ENCODE measurements at places on chromosomes 1 and 21.

DNA sequence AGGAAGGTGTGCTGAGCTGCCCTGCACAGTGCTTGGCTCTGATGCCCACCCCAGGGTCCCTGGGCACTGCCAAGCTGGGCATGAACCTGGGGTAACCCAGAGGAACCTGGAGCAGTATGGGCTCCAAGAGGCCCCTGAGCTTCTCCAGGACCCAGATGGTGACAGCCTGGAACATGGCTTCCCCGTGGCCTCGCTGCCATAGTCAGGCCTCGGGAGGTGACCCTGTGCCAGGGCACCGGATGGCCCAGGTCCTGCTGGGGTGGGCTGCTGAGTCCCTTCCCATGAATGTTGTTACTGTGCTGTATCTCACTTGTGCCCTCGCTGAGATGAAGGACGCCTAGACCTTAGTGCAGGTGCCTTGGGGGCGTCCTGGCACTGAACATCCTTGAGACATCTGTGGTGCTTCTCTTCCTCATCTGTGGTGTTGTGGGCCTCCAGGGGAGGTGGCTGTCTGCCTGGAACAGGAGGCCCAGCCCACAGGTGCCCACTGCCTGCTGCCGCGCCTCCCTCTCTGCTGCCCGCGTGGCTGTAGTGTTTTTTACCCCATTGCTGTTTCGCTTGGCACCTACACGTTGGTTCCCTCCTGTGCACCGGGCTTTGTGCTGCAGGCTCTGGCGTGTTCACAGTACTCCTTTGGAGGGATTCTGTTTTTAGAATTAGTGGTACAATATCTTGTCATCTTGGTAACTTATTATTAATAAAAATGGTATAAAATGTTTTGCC is 160.3 kb downstream of the PCBP3 start:
- DNase-seq, result no peak

DNA sequence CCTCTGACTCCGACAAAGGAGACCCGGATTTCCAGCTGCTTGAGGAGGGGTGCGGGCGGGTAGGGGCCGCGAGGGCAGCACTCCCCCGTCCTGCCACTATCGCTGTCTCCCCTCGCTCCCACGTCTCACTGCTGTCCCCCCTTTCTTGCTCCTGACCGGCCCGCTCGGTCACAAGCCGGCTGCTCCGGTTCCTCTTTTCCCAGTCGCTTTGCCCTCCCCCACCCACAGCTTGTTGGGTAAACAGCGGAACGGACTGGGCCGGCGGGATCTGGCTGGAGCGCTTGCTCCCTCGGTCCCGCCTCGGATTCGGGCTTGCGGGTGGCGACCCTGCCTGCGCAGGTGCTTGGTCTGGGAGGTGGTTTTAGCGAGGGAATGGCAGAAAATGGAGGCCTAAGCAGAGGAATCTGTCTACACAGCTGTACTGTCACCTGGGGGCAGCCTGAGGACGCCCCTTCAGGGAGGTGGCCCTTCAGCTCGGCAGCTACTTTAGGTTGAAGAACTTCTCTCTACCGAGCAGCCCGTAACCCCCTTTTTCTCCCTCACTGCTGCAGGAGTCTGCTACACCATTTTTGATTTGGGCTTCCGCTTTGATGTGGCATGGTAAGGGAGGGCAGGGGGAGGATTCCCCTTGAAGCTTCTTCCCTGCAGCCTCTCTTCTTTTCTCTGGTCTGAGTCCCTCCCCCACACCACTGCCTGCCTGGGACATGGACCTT is 645 bp downstream of the ATP6V0B start:
- no peak for DNase-seq

- no peak for DNase-seq
These were observed 17.4 kb downstream of the PEA15 start for GRCh38 chr1:160222546-160222945.

- DNase-seq, result no peak
These were observed 107.9 kb upstream of the DYNLT5 start for GRCh38 chr1:66644331-66644730.

DNA sequence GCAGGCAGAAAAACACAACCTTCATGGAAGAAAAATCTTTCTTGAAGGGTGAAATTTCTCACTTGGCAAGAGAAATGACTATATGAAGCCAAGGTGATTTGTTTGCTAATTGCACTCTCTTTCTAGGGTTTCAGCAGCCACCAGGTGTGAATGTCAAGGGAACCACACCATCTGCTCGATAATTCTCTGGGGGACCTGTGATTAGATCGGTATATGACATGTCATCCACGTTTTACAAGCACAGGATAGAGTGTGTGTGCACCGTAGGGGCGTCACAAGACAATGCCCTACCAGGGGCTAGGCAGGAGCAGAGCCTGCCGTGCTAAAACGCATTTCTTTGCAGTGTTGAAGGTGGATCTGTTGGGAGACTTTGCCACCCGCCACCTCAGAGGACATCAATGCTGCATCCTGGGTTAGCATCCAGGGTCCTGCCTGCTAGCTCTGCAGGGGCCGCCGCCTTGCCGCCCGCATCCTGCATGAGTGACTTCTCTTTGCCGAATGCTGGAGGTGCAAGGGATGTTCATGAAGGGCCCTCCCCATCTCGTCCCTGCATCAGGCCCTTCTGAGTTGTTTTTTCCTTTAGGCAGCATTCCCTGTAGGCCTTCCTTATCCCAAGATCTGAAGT is 37.8 kb upstream of the CCSAP start:
- no peak for DNase-seq

- no peak for DNase-seq
These were observed 62.3 kb downstream of the COL18A1 start for GRCh38 chr21:45467221-45467779.

GRCh38 chr1:239744851-239745250 is 346.8 kb upstream of the FMN2 start:
- no peak for DNase-seq

DNA sequence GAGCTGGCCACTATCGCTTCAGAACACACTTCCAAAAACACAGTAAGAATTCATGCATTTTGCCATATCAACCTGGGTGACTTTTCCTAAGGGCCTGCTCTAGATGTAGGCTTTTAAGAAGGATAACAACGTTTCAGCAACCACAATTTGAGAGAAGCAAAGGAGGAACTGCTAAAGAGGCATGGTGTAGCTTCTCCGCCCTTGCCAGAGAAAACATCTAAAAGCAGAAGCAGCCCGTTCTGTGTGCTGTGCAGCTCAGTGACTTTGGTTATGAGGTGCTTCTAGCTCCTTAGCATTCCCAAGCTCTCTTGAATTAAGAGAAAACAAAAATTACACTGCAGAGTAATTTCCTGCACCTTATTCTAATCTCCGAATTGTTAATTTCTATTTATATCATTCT is 2.7 kb downstream of the PER3 start:
- DNase-seq, result no peak

DNA sequence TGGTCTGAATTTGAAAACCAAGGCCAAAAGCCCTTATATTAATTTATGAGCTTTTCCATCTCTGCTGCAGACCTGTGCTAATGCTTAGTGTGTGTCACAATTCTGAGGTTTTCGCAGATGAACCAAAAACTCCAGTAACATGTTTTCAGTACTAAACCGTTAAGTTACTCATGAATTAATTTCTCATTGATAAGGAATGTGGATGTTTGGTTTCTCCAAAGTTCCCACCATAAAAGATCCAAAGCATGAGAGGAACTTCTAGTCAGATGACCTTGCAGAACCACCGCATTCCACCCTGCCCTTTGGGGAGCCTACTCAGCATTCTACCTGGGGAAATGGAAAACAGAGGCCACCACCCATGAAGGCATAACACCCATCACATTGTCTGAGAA is 7.5 kb upstream of the LEPR start:
- peak; percentile 56 for DNase-seq

DNA sequence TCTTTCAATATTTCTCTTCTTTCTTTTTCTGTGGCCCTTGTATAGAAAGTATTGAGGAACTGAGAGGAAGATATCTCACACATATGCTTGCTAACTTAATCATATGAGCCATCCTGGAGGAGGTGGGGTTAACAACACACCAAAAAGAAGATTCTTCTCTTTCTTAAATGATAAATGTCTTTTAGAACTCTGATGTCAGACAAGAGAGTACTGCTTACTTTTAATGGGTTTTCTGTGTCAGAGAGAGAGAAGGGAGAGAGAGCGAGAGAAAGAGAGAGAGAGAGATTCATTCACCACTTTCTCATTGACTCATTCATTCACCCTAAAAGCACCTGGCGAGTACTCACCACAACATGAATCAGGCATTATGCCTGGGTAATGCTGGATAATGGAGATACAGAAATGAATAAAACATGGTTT is 250.3 kb upstream of the SGIP1 start:
- no peak for DNase-seq

DNA sequence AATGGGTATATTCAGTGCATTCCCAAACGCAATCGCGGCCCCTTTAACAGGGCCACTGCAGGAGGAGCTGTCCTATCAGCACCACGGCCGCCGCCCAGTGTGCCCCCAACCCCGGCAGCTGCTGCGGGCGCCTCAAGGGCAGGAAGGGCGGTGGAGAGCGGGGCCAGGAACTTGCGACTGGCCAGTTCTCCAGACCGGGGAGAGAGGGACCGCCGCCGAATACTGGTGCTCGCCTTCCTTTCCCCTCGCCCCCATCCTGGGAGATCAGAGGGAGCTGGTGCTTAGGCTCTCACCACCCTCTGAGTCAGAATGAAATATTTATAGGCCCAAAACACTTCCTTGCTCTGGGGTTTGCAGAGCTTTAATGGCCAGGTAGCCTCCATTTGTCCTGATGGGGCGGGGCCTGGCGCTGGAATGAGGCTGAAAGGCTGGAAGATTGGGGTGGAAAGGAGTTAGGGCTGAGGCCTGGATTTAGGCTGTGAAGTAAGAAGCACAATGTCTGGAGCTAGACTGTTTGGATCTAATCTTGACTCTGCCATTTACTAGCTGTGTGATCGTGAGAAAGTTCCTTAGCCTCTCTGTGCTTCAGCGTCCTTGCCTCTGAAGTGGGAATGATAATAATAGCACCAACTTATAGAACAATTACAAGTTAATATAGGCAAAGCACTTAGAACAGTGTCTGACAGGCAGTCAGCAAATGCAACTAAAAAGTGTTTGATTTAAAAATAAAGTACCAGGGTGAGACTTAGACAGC is 75.5 kb downstream of the NAV1 start:
- DNase-seq, result no peak

- no peak for DNase-seq
These were observed 332.5 kb upstream of the NRIP1 start for GRCh38 chr21:15397258-15397657.

DNA sequence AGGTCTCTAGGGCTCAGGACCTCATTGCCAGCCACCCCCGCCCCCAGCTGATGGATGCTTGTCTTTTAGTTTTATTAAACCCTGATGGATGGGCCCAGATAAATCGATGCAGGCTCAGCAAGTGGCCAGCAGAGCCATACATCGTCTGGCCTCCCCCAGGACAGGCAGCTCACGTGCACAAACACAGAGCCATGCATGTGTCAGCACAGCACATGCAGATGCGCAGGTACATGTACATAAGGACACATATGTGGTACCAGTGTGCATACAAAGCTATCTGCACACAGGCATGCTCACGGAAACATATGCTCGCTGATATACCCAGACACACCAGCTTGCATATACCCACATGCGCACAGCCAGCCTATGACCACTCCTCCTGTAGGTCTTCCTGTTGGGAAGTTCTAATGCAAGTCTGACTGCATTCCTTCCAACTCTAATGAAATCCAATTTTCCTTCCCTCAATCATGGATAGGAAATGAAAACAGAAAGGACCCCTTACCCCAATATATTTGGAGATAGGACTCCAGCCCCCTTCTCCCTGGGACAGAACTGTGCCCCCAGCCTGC is 897 bp downstream of the COL16A1 start:
- no peak for DNase-seq

All from non-pigmented ciliary epithelial cell (primary cell).